ENCODE measurements at places on chromosomes 7 and 10. TPM values are rescaled to one million over a fixed set of nuclear protein-coding genes. Genes with fewer than 3 reads are reported as not detected.
A peak's percentile ranks its signal among the peaks of the same experiment; 100 is the strongest.

GRCh38 chr7:39605087-39605486 is 18.3 kb upstream of the RALA start:
- DNase-seq: no peak

The CDC14C gene
- not detected for polyA plus RNA-seq

DNA sequence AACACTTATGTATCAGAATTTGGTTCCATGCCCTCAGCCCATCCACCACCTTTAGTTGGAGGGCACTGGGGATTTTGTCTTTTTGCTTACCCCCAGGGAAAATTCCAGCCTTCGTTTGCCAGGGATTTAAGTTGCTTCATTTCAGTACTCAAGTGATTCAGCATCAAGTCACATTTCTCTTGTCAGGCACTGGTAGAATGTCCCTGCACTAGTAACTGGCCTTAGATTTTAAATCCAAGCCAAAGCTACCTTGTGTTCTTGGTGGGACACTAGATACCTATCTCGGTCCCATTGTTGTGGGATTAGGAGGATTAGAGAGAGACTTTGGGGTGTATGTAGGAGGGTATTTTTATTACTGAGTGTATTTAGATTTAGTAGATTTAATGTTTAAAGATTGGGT is 613.1 kb downstream of the SUGCT start:
- DNase-seq: no peak

The HOXA5 gene
- 7.0 TPM for polyA plus RNA-seq

DNA sequence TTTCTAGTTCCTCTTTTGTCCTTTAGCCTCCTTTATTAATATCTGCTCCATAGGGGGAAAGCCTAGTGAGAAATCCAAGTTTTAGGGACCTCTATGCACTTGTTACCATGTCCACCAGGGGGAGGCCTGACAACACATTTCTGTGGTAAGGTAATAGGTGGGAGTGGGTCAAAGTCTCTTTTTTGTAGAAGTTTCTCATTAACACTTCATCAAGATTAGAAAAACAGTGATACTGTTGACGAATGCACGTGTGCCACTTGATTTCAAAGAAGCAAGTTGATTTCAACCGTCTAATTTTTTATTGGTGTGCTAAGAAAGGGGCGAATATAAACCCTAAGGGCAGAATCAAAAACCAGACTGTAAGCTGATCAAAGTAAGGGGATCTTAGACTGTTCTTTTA is 30.6 kb downstream of the CISD1 start:
- DNase-seq: peak; percentile 27

The BCAP29 gene
- 39.5 TPM for polyA plus RNA-seq

The NCF1 gene
- polyA plus RNA-seq: 1.6 TPM

All from hindlimb muscle (tissue), 1 donor.